ENCODE measurements at places on chromosomes 11 and 22. TPM values are rescaled to one million over a fixed set of nuclear protein-coding genes. Genes with fewer than 3 reads are reported as not detected.

GRCh38 chr22:26673486-26673885 lies 16.1 kb downstream of the MIAT start:
- DNase-seq: peak; percentile 86

- DNase-seq: no peak
These were observed 14.3 kb upstream of the ACCSL start for GRCh38 chr11:44033411-44033850.

GRCh38 chr22:36569999-36570398 lies 41.0 kb upstream of the EIF3D start:
- DNase-seq: peak; percentile 20

DNA sequence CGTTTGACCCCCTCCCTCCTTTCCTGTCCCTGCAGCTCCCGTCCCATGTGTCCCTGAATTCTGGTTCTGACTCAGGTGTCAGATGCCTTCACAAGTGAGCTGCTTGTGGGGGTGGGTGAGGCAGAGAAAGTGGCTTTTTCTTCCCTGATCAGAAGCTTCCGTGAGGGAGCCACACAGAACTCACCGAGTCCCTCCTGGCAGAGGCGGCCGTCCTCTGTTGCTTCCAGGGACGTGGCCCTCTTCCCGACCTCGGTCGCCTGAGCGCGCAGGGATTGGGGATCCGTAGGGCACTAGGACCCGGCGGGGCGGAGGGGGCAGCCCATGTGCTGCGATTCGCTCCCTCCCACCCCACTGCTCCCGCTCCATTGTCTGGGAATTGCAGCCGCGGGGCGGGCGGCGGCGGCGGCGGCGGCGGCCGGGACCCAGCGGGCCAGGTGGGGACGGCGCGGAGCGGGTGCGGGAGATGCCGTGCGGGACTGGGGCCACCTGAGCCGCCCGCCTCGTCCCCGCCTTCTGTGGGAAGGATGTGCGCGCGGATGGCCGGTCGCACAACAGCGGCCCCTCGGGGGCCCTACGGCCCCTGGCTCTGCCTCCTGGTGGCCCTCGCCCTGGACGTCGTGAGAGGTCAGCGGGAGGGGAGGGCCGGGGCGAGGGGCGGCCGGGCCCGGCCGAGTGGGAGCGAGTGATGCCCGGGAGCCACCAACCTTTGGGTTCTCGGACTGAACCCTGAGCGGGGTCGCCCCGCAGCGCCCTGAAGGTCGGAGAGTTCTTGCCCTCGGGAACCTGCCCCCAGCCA lies at the start of gene TMEM132A:
TMEM132A (plus strand) TSS at position 351 of the 796 bp plus-strand sequence; CDS start at position 525, 174 bp downstream.
- peak; percentile 70 for DNase-seq

- no peak for DNase-seq
These were observed at the start of gene OR52R1 for GRCh38 chr11:4804280-4804679. Gene OR52R1 (minus strand): TSS chr11:4804380. CDS start chr11:4804380, 0 bp downstream.

DNA sequence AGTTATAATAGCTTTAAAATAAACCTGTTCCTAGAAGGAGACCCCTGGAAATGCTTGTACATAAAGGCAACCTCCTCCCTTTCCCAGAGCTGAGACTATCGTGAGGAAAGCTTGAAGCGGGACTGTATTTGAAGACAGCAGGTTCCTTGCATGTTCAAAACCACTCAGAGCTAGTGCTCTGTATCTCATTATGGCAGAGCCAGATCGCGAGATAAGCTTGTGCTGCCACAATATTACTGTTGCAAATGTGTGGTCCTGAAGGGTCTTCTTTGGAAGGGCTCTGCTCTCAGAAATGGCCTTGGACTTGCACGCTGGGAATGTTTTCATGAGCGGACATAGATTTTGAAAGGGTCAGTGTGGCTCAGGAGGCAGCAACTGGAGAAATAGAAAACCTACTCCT lies 168.2 kb downstream of the KIRREL3 start:
- DNase-seq: no peak

- no peak for DNase-seq
These were observed 17.5 kb upstream of the ACCSL start for GRCh38 chr11:44029977-44030911.

DNA sequence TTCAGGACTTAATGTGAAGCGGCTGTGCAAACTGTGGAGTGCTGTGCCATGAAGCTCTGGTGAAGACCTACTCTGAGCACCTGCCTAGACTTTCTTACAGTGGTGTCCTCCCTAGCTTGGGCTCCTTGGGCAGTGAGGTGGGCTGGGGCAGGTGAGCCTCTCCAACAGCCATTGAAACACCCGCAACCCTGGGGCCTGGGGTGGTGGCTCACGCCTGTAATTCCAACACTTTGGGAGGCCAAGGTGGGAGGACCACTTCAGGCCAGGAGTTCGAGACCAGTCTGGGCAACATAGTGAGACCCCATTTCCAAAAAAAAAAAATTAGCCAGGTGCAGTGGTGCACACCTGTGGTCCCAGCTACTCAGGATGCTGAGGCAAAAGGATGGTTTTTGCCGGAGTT lies 14.3 kb upstream of the SEC14L3 start:
- no peak for DNase-seq

- no peak for DNase-seq
These were observed 129.1 kb downstream of the SLC17A6 start for GRCh38 chr11:22467248-22467647.

DNA sequence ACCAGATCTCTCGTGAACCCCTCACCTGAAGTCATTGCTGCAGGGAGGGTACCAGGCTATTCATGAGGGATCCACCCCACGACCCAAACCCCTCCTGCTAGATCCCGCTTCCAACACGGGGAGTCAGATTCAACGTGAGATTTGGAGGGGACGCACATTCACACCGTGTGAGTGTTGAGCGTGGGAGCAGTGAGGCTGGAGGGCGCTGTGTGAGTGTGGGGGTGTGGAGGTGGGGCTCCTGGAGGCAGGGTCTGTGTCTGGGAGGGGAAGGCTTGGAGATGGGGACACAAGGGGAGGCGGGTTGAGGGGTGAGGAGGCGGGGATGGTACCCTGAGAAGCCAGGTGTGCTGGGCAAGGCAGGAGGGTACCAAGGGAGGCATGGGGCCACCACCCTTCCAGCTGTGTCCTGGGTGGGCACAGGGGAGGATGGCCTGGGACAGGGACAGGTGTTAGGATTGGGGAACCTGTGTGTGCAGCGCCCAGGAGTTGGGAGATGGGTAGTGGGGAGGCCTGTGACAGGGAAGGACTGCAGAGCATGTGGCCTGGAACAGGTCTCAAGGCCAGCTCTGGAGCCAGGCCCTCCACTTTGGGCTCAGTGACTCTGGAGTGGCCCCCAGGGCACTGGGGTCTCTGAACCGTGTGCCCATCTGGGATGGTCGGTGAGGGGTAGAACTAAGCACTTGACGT lies 13.6 kb downstream of the TPCN2 start:
- DNase-seq: no peak

- no peak for DNase-seq
These were observed 20.7 kb downstream of the CACNG2 start for GRCh38 chr22:36682811-36683210.

DNA sequence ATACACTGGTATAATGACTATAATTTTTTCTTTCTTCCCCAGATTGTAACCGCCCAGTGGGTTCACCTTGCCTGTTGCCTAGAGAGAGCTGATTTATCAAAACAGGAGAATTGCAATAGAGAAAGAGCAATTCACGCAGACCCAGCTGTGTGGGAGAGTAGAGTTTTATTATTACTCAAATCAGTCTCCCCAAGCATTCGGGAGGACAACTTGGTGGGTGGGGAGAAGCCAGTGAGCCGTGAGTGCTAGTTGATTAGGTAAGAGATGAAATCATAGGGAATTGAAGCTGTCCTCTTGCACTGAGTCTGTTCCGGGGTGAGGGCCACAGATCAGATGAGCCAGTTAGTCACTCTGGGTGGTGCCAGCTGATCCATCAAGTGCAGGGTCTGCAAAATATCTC lies 73.2 kb downstream of the SLC35F2 start:
- no peak for DNase-seq

DNA sequence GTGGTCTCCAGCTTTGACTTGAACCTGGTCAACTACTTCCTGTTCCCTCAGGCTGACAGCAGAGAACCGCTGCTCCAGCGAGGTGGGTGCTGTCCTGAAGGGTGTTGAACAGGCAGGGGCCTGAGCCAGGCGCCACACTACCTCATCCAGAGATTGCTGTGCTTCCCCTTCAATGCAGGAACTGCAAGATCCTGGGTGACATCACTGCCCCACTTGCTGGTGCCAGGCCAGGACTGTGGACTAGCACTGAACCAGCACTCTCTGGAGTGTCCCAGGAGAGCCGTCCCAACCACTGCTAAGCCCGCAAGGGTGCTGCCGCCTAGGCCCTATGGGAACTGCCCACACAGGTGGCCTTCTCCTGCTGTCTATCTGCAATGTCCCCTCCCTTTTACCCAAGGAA lies 51.7 kb downstream of the GAB4 start:
- DNase-seq: no peak

GRCh38 chr11:86559311-86559945 lies 113.0 kb downstream of the ME3 start:
- peak; percentile 55 for DNase-seq

GRCh38 chr11:67099831-67100324 lies 19.2 kb upstream of the KDM2A start:
- no peak for DNase-seq

GRCh38 chr11:4768094-4768493 lies 1.6 kb downstream of the OR51F1 start:
- no peak for DNase-seq

DNA sequence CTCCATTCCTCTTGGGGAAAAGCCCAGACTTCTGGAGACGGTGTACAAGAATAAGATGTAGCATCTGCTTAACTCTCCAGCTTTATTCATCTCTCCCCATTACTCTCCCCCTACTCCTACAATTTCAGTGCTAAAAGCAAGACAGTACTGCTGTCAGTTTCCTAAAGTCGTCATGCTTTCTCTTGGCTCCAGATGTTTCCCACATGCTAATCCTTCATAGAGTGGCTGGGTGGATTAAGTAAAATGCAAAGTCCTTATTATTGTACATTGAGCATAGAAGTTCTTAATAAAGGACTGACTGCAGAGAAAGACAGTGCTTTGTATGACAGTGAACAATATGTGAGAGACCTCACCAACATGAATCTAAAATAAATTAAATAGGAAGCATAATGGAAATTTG lies 142.2 kb upstream of the UBASH3B start:
- DNase-seq: no peak

GRCh38 chr11:93507517-93507916 lies 35.7 kb downstream of the SMCO4 start:
- DNase-seq: no peak

GRCh38 chr22:40628354-40629042 lies 8.0 kb downstream of the MRTFA start:
- peak; percentile 84 for DNase-seq

- DNase-seq: no peak
These were observed 37.0 kb downstream of the PDE2A start for GRCh38 chr11:72637198-72637597.

DNA sequence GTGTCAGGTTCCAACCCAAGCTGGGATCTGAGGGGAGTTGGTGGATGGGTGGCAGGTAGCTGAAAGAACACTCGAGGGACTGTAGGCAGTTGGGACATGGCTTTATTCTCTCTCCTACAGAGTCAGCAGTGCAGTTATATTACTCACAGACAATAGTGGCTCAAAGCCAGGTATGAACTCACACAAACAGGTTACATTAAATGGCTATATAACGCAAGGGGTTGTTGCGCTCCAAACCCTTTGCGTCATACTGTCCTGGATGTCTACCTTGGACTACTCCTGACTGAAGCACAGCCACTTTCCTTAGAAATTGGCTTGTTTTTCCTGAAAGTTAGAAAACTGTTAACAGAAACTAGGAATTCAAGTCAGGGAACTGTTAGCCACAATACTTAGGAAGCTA lies 66.4 kb upstream of the OR4B1 start:
- DNase-seq: peak; percentile 52

DNA sequence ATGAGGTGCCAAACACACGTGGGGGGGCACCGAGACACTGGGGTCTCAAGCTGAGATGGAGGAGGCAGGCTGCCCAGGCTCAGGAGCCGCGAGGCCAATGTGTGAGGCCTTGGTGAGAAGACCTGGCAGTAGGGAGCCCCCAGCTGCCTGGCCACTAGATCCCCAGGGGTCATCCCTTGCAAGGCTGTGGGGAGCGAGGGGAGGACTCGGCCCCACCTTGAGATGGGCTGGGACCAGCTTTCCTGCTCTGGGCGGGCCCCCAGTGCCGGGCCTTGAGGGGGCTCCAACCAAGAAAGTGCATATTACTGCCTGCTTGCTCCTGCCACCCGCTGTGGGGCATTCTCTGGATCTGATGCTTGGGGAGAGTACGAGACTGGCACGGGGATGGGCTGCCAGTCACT lies 107.0 kb downstream of the CTTN start:
- no peak for DNase-seq

GRCh38 chr22:37931893-37932389 lies 21.5 kb downstream of the C22orf23 start:
- no peak for DNase-seq

GRCh38 chr11:12897390-12897789 lies 111.7 kb upstream of the RASSF10 start:
- no peak for DNase-seq

- DNase-seq: peak; percentile 80
These were observed 10.5 kb downstream of the TOLLIP start for GRCh38 chr11:1298695-1299492.

GRCh38 chr11:35272391-35272902 lies 133.5 kb downstream of the CD44 start:
- DNase-seq: no peak

DNA sequence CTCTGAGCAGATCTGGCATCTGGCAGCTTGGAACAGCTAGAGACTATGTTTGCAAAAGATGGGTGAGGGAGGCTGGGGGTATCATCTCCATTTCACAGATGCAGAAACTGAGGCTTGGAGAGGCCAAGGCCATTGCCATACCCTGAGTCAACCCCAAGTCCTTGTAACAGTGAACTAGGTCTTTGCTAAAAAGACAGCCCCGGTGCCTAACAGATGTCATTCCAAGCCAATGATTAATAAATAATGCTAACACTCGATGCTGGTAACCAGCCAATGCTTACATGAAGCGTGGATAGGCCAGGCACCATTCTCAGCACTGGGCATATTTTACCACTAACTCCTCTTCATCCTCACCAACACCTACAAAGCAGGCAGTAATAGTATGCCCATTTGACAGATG lies 164.0 kb downstream of the MN1 start:
- peak; percentile 36 for DNase-seq

C11orf16 gene
- not detected for total RNA-seq

CDC42EP2 gene
- 20.7 TPM for total RNA-seq

HBE1 gene
- not detected for total RNA-seq

SCO2 gene
- 2.8 TPM for total RNA-seq

OR8G5 gene
- total RNA-seq: not detected

LGALS12 gene
- total RNA-seq: not detected

SLC5A1 gene
- total RNA-seq: 0.17 TPM

MYBPC3 gene
- not detected for total RNA-seq

APBB1 gene
- total RNA-seq: 16.9 TPM

IGSF9B gene
- total RNA-seq: 0.33 TPM

HSPB2 gene
- total RNA-seq: not detected

B3GAT1 gene
- total RNA-seq: under 0.01 TPM

FOLH1 gene
- 0.33 TPM for total RNA-seq

CYP2D6 gene
- 2.7 TPM for total RNA-seq

All from mammary epithelial cell (primary cell).